Epithelial cell of proximal tubule (primary cell): ENCODE measurements at places on chromosomes 2 and 18. TPM values are rescaled to one million over a fixed set of nuclear protein-coding genes. Genes with fewer than 3 reads are reported as not detected.

DNA sequence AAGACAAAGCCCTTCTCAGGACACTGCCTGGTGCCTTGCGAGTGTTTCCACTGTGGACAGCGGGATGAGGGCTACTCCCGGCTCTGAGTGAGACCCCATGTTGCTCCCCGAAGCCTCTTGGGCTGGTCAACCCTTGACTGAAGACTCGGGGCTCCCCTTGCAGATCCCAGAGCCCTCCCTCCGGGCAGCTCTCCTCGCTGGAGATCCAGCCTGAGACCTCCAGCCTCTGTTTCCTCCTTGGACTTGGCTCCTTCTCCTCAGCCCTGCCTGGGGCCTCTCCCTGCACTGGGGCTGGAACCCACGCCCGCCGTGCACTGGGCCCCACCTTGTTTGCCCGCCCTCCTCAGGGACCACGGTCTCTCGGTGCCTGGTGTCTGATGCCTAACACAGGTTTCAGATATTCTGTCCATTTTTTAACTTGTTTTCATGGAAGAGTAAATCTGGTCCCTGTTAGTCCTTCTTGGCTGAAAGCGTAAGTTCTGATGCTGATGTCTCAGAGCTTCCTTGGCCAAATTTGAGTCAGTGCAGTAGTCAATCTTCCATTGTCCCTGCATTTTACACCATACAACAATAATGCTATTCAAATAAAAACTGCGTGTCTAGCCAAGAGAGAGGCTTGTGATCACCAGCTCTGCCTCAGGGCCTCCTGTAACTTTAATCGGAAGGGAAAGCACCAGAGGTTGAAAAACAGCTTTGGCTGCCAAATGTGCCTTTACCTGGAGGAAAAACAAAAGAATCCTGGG lies 139.3 kb upstream of the CTDP1 start:
- no peak for DNase-seq

DNA sequence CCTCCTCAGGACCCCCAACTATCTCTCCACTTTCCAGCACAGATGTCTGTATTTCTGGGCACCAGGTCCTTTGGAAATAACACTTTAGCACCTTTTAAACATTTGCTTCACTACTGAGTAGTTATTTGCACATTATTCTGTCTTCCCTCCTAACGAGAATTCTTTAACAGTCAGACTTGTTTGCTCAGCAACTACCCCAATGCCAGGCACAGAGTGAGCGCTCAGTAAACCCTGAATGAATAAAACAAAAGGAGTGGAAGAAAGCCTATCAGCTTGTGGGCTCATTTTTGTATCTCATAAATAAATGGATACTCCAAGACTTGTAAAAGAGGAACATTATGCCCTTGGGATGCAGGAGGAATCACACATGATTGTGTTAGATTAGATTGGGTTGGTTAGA lies 450.4 kb downstream of the TGIF1 start:
- DNase-seq: no peak

DNA sequence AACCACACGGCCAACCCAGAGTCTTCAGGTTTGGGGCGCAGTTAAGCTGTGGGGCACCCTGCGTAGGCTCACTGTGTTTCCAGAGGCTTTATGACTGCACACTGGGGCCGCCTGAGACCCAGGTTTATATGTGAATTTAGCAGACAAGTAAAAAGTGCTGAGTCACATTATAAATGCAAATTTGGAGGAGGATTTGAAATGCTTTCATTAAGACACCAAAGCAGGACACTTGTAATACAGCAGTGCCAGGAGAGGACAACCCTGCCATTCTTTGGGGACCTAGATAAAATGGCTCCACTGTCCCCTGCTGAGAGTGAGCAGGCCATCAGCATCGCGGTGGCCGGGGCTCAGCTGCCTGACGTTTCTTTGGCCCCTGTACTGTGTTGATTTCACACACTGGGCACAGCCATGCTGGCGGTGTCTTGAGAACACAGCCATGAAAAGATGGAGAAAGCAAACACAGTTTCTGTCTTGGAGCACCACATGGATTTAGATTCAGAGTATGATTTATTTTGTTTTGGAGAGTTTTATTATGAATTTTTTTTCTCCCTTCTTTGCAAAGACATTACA lies 10.2 kb downstream of the ACKR3 start:
- DNase-seq: no peak

DNA sequence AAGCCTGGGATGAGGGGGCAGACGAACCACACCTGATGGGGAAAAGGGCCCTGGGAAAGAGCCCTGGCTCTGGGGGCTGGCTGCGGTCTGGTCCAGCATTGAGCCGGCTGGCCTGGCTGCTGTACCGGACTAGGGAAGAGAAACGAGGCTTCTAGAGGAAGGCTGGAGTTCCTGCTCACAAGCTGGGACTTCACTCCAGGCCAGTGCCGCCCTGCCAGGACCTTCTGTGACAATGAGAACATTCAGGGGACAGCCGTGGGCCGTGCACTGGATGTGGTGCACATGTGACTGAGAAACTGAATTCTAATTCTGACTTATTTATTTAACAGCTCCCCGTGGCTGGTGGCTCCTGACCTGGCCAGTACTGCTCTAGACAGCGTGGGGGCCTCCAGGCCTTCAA lies 269.3 kb downstream of the HDAC4 start:
- no peak for DNase-seq

GRCh38 chr2:139631966-139632365 lies 851.8 kb upstream of the NXPH2 start:
- DNase-seq: no peak

DNA sequence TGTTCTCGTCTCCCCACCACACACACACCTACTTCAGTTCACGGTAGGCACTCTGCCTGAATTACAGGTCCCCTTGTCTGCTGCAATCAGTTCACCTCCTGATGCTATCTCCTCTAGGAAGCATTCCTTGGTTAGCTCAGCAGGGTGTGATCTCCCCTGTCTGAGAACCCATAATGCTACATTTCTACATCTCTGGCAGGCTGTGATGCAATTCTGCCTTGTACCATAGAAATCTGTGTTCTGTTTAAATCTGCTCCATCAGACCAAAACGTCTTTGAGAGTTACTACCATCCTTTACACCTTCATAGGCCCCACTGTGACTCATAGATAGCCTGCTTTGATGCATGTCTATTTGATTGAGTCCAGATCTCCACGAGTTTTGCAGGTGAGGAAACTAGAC lies 103.9 kb downstream of the TTC32 start:
- DNase-seq: no peak

GRCh38 chr18:47415881-47416280 lies 164.4 kb upstream of the SKOR2 start:
- DNase-seq: no peak

GRCh38 chr2:69601179-69601612 lies 42.3 kb downstream of the AAK1 start:
- DNase-seq: no peak

DNA sequence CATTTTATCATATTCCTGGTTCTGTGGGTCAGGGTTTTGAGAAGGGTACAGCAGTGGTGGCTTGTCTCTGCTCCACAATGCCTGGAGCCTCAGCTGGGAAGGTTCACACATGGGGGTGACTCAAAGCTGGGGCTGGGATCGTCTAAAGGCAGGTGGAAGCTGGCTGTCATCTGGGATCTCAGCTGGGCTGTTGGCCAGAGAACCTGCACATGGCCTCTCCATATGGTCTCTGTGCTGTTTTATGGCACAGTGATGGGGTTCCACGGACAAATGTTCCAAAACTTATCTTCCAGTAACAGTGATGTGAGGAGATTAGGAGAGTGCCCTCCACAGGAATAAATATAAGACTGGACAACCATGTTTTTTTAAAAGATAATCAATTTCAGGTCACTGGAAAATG lies 191.4 kb downstream of the SS18 start:
- DNase-seq: no peak

- DNase-seq: no peak
Measured at GRCh38 chr2:66322506-66323260, 112.2 kb upstream of the MEIS1 start.

DNA sequence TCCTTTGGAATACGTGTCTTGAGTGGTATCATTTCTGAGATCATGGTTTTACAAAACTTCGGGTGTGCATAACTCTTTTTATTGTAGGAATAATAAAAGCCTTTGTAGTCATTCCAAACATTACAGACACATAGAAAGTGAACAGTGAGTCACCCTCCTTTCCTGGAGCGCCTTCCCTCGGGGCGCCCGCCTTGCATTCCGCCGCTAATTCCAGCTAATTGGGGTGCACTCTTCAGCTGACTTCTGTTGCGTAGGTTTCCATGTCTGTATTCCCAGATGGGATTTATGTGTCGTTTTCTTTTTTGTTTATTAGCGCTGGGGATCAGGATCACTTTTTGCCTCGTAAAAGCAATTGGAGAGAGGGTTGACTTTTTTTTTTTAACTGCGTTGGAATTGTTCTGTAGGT lies 18.7 kb downstream of the SH3BP4 start:
- no peak for DNase-seq

The RBBP8 gene
- total RNA-seq: 57.0 and 64.2 TPM in 2 replicates

The REG3G gene
- not detected in 2 replicates for total RNA-seq

The CIDEA gene
- total RNA-seq: 1.5 and 5.6 TPM in 2 replicates

The GNLY gene
- total RNA-seq: not detected in 2 replicates

The LRP1B gene
- total RNA-seq: 0.07 and 0.12 TPM in 2 replicates

The SLC9A2 gene
- total RNA-seq: 0.86 and 1.2 TPM in 2 replicates

The CD8A gene
- total RNA-seq: not detected in 2 replicates

The SERPINB10 gene
- total RNA-seq: 0.98 TPM in 1 of 2 replicates, not detected in the other

The CPLX4 gene
- total RNA-seq: not detected in 2 replicates
